ENCODE measurements at places on chromosomes 2 and 18. TPM values are rescaled to one million over a fixed set of nuclear protein-coding genes. Genes with fewer than 3 reads are reported as not detected.

GRCh38 chr2:55923982-55924321 lies 370 bp upstream of the EFEMP1 start:
- DNase-seq = no peak

DNA sequence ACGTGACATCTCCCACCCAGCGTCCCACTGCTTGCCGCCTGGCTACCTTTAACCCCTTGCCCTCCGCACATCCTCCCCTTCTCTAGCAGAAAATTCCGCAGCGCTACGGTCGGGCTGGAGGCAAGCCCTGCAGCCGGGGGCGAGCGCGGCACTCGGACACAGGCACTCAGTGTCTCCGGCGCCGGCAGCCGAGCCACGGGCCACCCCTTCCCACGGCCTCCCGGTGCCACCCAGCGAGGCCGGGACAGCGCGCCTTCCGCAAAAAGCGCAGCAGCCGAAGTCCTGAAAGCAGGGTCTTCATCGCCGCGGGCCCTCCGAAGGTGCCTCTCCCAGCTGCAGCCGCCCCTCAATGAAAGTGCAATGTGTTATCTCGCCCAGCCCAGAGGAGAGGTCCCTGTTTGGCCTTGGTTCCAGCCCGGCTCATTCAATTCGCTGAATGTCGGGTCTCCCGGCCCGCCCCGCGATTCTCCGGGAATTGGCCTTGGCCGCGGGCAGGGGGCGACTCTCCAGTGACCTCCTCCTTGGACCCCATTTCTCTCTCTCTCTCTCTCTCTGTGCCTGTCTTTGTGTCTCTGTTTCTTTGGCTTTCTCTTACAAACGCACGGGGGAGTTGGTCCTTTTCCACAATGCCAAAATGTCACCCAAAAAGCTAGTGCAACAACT lies 1.1 kb downstream of the DLGAP1 start:
- DNase-seq = no peak

Gene LONRF2
- total RNA-seq = 1.6 TPM

DNA sequence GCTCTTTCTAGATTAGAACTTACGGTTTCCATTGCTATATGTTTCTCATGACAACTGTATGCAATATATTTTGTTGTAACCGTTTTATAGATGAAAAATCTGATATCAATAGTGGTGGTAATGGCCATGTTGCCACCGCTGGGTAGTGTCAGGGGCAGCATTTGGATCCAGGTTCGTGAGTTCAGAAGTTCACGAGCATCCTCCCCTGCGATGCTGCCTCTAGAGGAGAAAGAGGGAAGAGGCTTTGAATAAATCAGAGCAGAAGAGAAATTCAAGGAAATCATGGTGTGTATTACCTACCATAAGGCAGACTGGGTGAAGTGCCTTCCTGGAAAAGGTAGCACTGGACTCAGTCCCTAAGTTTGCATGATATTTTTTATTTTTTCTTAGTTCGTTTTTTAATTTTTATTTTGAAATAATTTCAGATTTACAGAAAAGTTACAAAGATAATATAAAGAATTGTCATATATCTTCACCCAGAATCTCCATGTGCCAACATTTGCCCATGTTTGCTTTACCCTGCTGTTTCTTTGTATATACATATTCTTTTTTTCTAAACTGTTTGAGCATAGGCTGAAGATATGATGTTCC lies 3.3 kb upstream of the ZBTB7C start:
- no peak for DNase-seq
